ENCODE measurements at places on chromosomes 11 and 22. TPM values are rescaled to one million over a fixed set of nuclear protein-coding genes. Genes with fewer than 3 reads are reported as not detected.

DNA sequence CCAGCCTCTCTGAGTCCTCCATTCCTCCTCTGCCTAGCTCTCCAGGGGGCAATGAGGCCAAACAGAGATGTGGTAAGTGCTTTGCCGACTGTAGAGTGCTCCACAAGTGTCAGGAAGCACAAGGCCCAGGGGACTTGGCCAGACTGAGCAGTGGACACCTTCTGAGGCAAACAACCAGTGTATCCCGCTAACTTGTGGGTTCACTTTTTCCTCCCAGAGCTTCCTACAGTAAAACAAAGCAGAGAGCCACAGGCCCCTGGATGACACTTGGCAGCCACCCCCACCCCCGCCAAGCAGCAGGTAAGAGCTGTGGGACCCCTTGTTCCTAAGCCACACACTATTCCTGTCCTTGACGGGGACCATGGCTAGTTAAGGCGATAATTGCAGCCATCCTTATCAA, 160.9 kb downstream of the CACNA1I start:
- DNase-seq, result no peak

DNA sequence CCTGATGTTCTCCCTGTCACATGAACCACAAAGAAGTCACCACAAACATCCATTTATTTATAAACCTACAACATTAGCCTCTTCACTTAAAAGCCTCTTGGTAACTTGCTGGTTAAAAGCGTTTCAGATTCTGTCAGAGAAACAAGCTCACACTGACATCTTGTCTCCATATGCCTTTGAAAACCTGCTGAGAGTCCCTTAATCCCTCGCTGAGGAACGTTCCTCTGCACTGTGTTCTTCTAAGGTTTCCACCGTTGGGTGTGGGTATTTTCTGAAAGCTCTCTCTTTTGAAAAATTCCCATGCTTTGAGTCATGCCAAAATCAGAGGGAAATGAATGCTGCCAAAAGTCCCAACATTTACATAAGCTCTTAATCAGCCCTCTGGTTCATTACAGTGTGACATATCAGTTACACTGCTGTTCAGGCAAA, 149.8 kb downstream of the CCDC34 start:
- no peak for DNase-seq

Gene DCDC1
- total RNA-seq, result 0.14 TPM

Gene KDM4E
- total RNA-seq, result not detected
